ENCODE measurements at places on chromosomes 1 and 21. TPM values are rescaled to one million over a fixed set of nuclear protein-coding genes. Genes with fewer than 3 reads are reported as not detected.

CSTB gene
- total RNA-seq, result 5.5 TPM

ZYG11A gene
- total RNA-seq, result 6.3 TPM

GRCh38 chr1:178039891-178040290 is 54.0 kb upstream of the RASAL2 start:
- no peak for DNase-seq

DNA sequence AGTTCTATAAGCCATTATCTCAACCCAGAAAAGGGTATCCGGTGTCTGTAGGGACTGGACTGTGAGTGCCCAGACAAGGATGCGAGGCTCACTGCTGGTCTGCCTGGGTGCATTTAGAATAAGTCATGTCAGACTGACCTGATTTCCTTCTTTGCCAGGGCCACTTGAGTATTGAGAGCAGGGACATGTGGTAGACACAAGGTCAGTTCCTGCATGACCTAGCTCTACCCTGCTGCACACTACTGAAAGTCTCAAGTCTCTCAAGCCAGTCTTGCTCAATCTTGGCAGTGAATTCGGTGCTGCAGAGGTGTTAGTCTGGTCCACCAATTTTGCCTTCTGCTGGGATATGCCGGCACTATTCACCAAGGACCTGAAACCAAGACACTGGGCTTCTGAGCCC is 180.1 kb downstream of the C1orf94 start:
- DNase-seq, result no peak

GRCh38 chr1:36703526-36704208 is 221.0 kb upstream of the CSF3R start:
- peak; percentile 65 for DNase-seq

- DNase-seq, result no peak
Observed at GRCh38 chr1:240947438-240948224, 335.7 kb upstream of the GREM2 start.

- DNase-seq, result no peak
Observed at GRCh38 chr1:94072840-94073522, 48.0 kb downstream of the ABCA4 start.

DNA sequence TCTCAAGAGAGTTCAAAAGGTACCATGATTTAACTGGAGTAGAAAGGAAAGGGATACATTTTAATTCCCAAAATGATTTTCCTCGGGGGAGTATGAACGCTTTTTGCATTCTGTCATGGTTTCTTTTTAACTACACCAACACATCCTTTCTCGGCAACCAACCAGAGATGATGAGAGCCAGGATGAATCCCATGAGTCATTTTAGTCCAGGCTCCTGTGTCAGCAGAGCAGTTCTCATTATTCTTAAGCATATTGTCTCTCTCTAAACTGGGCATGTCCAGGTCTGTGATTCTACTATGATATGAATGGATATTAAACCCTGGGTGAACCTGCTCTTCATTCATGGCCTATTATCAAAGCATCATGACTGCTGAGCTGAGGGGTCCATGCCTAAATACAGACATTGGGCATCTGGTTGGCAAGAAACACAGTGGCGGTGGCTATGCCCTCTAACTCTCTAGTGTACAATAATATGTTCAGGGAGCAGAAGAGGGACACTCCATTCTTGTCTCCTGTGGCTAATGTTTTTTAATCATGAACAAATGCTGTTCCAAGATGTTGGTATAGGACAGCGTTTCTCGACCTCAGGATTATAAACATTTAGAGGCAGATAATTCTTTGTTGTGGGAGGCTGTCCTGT is 124.3 kb upstream of the ESRRG start:
- peak; percentile 73 for DNase-seq
